Fibroblast of lung (primary cell): ENCODE measurements at places on chromosomes 12 and 14. TPM values are rescaled to one million over a fixed set of nuclear protein-coding genes. Genes with fewer than 3 reads are reported as not detected.

GRCh38 chr12:42639556-42639955 lies 50.0 kb upstream of the PRICKLE1 start:
- DNase-seq, result no peak

- no peak for DNase-seq
These were observed 24.3 kb downstream of the DACT1 start for GRCh38 chr14:58662018-58662417.

DNA sequence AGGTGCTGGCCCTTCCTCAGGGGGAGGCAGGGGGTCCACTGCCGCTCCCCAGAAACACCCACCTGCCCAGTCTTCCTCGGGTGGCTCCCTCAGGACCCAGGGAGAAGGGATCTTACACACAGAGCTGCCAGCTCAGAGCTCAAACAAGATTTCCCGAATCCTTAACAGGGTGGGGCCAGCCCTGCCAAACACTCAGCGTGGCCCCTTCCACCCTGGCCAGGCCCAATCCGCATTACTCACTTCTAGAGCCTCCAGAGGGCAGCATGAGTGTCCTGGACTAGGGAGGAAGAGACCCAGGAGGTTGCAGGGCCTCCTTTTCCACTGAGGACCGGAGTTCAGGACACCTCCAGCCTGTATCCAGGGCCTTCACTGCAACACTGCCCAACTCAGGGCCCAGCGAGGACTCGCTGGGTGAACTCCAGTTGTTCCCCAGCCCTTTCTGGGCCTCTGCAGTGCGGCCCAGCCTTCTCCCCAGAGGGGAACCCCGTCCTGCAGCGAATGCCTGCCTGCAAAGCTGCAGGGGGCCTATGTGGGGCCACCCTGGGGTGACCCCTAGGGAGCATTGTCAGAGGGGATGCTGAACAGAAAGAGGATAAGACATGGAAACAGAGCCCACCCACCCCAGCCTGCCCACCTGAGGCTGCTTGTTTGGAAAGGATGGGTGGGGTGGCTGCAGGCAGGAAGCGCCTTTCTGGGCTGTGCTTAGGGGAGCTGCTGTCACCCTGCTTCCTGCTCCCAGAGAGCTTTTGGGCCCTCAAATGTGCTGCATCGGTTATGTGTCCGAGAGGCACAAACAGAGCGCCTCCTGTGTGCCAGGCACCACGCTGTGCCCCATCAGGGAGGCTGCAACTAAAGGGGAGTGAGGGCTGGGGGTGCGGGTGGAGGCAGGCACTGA lies 43.8 kb downstream of the CCNK start:
- DNase-seq, result peak; percentile 68

- DNase-seq, result no peak
These were observed 17.4 kb downstream of the HECTD1 start for GRCh38 chr14:31190219-31190603.

- peak; percentile 67 for DNase-seq
These were observed 97.3 kb downstream of the ESR2 start for GRCh38 chr14:64196814-64197411.

GRCh38 chr12:104664351-104664750 lies 207.6 kb downstream of the CHST11 start:
- no peak for DNase-seq

Gene SERPINA10
- total RNA-seq, result not detected in 2 replicates

DNA sequence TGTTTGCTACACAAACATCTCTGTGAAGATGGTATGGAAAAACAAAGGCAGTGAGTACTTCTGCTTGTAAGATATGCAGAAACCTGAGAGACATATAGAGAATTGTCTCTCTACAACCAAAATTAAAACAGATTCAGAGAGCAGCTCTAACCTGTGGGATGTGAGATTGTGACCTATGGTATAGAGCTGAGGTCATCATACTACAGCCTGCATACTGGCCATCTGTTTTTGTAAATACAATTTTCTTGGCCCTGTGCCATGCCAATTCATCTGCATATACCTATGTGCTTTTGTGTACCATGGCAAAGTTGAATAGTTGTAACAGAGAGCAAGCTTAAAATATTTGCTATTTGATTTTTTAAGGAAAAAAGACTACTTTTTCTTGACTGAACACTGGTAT lies 99.6 kb downstream of the LMO3 start:
- no peak for DNase-seq

Gene HOXC12
- total RNA-seq, result not detected in 2 replicates

DNA sequence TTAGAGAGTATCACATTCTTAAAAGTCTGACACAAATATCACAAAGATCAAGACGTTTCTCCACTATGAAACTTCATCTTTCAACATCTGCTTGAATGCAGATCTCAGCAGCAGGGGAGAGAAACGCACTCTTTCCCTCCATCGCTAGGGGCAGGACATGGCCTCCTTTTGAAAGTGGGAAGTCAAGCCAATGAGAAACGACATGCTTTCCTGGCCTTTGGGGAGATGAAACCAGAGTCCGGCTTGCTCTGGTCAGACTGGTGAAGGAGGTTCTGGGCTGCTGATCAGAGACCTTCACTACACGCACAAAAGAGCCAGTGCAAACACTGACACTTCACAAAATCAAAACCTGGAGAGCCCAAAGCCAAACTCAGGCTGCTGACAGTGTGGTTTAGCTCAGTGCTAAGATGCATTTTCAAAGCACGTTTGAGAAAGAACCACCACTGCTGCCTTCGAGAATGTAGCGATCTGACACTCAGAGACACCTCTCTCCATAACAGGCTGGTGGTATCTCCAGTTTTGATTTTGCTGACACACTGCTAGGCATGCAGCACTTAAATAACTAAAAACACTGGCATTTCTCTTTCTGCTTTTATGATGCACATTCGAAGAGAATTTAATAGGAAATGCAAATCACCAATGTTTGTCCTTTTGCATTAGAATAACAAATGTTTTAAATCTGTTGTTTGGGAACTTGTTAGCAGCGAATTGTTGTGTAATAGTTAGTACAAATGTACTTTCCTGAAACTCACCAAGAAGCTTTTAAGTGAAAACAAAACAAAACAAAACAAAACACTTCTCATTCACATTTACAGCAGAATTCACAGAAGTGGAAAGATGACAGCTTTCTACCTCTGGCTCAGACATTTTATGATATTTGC lies 93.9 kb upstream of the OVCH1 start:
- DNase-seq, result peak; percentile 41

DNA sequence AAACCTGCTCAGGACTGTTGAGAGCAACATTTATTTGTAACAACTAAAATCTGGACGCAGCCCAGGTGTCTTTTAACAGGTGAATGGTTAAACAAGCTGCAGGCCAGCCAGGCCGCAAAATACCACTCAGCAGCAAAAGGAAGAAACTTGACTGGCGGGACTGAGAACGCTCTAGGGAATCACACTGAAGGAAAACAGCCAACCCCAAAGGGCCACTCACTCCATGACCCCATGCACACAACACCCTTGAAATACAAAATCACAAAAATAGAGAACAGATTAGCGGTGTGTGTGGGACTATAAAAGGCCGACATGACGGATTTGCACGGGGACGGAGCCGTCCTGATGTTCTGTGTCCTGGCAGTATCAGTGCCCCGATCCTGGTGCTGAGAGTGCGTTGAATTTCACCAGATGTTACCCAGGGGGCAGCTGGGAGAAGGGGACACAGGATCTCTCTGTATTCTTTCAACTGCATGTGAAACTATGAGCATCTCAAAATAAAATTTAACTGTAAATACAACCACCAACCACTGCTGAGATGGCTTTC lies 23.0 kb downstream of the VPS37B start:
- no peak for DNase-seq

Gene FCF1
- total RNA-seq, result 26.7 and 29.2 TPM in 2 replicates

Gene ERH
- total RNA-seq, result 168 and 190 TPM in 2 replicates

GRCh38 chr14:52299692-52300278 lies 14.3 kb upstream of the PTGER2 start:
- DNase-seq, result peak; percentile 58

Gene LRRK2
- total RNA-seq, result 10.8 and 14.0 TPM in 2 replicates

Gene SART3
- 62.1 and 157 TPM in 2 replicates for total RNA-seq

DNA sequence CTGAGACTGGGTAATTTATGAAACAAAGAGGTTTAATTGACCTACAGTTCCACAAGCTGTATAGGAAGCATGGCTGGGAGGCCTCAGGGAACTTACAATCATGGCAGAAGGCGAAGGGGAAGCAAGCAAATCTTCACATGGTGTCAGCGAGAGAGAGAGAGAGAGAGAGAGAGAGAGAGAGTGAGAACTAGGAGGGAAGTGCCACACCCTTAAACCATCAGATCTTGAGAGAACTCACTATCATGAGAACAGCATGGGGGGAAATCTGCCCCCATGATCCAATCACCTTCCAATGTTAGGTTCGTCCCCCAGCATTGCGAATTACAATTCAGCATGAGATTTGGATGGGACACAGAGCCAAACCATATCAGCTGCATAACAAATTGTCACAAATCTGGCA lies 96.7 kb downstream of the CHST11 start:
- no peak for DNase-seq
